T-helper 2 cell treated with Interferon-gamma antibody and Interleukin-4, amounts not matched to agents 5 μg/mL and 100 μg/mL, for 36 hours (primary cell): ENCODE measurements at places on chromosomes 3 and 15.
A peak's percentile ranks its signal among the peaks of the same experiment; 100 is the strongest.

DNA sequence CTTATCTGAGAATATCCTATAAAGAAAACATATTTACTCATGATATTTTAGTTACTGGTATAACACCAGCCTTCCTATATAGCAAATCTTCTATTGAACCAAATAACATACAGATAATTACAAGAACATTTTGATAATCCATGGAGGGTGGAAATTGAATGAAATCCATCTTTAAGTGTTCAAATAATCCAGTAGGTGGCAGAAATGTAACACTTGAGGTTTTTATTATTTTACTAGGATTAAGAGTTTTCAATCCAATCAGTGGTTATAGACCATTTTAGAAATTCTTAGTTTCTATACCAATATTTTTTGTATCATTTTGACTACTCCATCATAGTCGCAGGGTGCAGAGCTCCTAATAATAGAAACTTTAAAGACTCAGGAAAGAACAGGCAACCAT lies 101.9 kb upstream of the KCNH8 start:
- no peak for DNase-seq

DNA sequence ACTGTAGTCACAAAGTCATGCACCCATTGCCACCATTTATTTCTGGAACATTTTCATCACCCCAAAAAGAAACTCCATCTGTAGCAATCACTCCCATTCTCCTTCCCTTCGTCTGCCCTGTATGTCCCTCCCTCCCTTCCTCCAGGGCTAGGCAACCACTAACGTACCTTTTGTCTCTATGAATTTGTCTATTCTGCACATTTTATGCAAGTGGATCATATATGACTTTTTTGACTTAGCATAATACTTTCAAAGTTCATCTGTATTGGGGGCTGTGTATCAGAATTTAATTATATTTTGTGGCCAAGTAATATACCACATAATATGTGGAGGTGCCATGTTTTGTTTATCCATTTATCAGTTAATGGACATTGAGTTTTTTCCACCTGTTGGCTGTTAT lies 201.6 kb downstream of the FEZF2 start:
- DNase-seq, result no peak

DNA sequence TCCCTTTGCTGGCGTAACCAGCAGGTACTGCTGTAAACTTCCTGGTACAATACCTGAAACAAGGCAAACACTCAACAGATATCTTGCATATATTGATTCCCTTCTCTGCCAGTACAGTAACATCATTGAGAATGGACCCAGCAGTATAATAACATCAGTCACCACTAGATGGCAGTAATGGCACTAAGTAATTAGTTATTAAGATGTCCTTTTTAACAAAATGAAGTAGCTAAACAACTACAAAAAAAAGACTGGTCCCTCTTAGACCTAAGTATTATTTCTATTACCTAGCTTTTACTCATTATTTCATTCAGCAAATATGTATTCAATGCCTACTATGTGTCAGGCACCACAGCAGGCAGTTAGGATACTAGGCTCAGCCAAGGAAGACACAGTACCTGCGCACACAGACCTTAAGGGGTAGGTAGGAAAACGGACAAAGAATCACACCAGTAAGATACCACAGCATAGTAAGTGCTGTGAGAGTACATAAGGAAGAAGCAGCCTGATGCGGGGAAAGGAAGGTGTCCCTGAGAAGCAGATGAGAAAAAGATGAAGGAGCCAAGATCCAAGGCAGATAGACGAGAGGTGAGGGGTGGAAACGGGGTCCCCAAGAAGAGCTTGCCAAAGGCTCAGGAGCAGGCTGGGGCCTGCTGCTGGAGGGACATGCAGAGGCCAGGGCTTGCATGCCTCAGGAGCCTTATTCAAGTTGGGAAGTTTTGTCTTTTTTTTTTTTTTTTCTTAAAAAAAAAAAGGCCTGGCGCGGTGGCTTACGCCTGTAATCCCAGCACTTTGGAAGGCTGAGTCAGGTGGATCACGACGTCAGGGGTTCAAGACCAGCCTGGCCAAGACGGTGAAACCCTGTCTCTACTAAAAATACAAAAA lies 102.7 kb upstream of the CHD2 start:
- DNase-seq, result no peak

DNA sequence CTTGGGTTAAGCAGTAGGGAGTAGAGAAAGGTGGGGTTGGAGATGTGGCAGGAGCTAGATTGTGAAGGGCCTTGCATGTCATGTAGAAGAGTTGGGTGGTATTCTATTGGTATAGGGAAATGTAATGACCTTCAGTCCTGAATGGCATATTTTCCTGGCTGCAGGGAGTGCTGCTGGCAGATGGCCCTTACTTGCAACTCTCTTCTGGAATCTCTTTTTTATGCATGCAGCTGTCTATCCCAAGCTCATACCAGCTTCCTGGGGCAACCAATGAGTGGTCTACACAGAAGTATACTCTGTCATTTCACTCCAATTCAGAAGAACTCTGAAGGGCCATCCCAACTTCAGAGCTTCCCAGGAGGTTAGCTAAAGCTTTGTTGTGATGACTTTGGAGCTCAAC lies 144.7 kb upstream of the ANKRD28 start:
- DNase-seq, result no peak

- DNase-seq, result peak; percentile 76
Observed at GRCh38 chr15:88897456-88898194, 2.3 kb upstream of the HAPLN3 start.

- DNase-seq, result no peak
Observed at GRCh38 chr15:38941399-38941953, 376.9 kb upstream of the RASGRP1 start.

- no peak for DNase-seq
Observed at GRCh38 chr3:113262304-113262665, 50.9 kb downstream of the BOC start.

DNA sequence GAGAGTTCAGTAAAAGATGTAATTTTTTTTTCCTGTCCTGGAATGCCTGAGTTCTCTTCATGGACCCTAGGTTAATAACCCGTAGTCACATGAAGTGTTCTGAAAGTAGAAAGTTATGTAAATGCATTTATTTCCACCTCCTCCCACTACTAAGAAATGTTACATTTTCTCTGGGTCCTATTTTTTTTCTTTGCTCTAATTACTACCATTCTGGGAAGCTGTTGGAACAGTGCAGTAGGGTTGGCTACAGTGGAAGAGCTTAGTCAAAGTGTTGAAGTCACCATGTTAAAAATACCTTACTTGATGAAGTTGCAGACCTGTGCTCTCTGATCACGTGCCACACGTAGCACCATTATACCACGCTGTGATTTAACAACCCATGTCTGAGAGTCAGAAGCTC lies 153.8 kb upstream of the TSC22D2 start:
- no peak for DNase-seq

DNA sequence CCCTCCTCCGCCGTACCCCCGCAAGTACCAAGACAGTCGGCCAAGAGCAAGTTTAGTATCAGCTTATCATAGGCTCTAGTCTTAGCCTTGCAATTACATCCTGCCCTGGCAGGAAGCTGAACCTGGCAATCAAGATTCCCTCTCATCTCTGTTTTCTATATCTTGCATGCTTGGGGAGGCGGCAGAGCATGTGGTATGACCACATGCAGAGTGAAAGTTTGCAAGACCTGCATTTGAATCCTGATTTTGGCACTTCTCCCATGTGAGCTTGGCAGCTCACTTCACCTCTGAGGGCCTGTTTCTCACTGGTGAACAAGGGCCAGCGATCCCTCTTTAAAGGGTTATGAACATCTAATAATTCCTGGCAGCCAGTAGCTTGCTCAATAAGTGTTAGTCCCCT lies 106.1 kb upstream of the FRMD4B start:
- DNase-seq, result no peak

- no peak for DNase-seq
Observed at GRCh38 chr15:63288778-63289378, 11.5 kb downstream of the APH1B start.

- DNase-seq, result no peak
Observed at GRCh38 chr3:187400756-187401155, 32.6 kb downstream of the RTP4 start.

- no peak for DNase-seq
Observed at GRCh38 chr3:42032693-42033349, 58.3 kb upstream of the TRAK1 start.

GRCh38 chr3:124663690-124664089 lies 66.6 kb upstream of the UMPS start:
- no peak for DNase-seq

GRCh38 chr3:107450254-107450893 lies 72.4 kb upstream of the BBX start:
- DNase-seq, result no peak

DNA sequence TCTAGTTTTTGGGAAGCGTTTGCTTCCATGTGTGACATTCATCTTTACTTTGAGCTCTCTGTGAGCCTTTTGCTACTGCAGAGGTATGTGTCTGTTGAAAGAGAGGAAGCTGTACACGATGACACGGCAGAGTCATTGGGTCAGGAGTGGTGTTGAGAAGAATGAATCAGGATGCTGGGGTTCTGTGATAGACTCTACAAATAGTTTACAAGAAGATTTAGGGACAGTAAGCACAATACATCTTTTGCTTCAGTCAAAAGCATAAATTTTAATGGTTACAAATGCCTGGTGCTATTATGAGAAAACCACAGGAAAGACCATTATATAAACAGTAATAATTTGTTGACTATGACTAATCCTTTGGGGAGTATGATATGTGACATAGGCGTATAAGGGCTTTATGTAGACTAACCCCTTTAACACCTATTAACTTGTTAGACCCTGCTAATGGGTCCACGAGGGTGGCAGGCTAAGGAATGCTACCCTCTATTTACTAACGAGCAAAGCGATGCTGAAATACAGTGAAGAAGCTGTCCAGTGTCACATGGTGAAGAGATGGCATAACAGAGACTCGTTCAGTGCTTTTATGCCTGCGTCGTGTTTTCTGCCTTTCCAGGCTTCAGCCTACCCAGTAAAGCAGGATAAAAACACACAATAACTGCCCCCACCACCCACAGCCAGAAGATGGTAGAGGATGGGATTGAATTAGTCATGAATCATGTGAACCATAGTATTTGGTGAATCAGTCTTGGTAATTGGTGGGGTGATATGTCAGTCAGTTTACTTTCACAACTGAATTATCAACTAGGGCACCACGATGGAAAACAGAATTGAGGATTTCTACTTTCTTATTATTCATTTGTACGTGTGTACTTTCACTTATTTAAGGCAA lies 118.8 kb downstream of the LPP start:
- DNase-seq, result no peak

GRCh38 chr15:62719316-62719715 lies 323.2 kb upstream of the TPM1 start:
- no peak for DNase-seq

DNA sequence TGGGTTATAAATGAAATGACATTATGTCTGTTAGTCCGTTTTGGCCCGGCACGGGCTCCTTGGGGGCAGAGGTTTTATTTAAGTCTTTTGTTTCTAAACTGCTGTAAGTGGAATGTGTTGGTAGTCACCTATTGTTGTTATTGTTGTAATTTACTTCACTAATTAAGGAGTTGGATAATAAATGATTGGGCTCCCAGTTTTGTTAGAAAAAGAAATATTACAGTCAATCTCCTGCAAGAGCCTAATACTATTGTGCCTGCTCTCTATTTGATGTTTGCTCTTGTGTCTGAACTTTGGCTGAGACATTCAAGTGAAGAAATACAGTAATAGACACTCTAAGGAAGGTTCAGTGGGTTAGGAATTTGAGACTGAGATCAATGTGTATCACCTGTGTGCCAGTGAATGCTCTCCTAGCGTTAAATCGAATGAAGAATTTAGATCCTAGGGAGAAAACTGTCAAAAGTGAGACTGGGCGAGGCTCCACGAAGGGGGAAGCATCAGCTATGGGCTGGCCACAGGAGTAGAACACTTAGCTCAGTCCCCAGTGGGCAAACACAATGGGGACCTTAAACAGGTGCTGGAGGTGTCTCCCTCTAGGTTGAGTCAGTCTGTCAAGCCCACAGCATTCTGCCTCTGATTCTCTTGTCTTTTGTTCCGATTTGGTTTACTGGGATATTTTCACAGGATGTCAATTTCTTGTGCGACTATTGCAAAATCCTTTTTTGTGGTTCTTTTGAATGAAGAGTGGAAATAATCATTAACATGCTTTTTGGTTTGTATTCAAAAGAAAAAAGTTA lies 1.2 kb downstream of the ROBO2 start:
- DNase-seq, result no peak
